Uterus (tissue), 4 donors: ENCODE measurements at places on chromosomes 5 and 9.

DNA sequence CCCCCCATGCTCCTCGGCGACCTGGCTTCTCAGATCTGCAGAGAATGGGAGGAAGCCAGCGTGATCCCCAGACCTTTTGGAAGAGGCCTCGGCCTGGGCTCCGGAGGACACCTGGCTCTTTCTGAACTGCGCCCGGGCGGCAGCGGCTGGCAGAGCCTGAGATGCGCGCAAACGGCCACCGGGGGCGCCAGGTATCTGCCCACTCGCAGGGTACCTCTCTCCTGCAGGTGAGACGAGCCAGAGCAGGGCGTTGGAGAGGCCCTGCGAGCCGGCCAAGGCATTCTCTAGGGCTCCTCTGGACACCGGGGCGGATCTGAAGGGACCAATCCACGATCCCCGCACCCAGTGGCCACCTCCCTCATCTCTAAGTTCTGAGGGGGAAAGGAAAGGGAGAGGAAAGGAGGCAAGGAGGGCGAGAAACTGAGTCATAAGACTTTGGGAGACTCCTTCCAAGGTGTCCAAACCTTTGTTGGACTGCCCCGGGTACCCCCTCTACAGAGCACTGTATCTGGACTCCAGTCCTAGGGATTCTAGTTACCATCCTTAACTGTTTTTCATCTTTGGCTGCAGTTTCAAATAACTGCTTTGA, 55.0 kb upstream of the SLC46A2 start:
- no peak for DNase-seq

- DNase-seq, result no peak
These were observed 2.9 kb upstream of the PAX5 start for GRCh38 chr9:37036776-37037502.

GRCh38 chr5:38670066-38670465, 113.6 kb upstream of the LIFR start:
- DNase-seq, result no peak

DNA sequence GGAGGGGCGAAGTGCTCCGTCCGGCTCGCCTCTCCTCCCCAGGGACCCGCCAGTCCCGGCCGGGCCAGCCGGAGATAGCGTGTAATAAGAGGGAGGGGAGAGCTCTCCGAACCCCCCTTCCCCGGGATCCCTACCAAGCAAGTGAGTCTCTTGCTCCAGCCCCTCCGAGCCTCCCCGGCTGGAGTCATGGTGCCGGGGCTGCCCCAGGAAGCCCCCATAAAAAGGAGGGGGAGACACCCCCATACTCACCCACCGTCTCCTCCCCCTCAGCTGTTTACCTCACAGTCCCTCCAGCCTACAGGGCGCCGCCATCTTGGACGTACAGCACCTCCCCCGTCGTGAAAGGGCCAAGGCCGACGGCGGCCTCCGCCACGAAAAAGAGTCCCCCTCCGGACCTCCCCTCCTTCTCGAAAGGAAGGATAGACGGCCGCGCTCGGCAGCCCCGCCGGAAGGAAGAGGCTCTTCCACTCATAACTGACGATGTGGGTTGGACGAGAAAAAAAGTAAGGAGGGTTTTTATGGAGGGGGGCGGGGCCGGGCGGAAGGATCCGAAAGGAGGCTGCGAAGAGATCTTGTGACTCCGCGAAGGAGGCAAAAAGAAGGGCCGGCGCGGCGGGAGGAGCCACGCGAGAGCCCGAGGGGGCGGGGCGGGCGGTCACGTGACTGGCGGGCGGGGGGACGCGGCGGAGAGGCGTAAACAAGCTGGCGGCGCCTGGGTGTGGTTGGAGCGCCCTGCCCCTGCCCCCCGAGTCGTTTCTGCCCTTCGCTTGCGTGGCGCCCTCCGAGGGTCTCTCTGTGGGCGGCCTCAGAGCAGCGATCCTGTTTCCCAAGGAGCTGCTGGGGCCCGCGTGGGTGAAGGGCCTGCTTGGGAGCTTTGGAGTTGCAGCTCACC, at the start of gene TSC1:
TSC1 (minus strand) TSS at position 323 of the 892 bp plus-strand sequence. CDS start 15,744 bp downstream, outside the sequence.
- peak; percentile 97 for DNase-seq

GRCh38 chr9:25939126-25939525, 260.9 kb upstream of the TUSC1 start:
- DNase-seq, result no peak

GRCh38 chr9:1469996-1470395, 419.8 kb downstream of the DMRT2 start:
- DNase-seq, result no peak

GRCh38 chr9:14278291-14278721, 35.6 kb downstream of the NFIB start:
- no peak for DNase-seq

DNA sequence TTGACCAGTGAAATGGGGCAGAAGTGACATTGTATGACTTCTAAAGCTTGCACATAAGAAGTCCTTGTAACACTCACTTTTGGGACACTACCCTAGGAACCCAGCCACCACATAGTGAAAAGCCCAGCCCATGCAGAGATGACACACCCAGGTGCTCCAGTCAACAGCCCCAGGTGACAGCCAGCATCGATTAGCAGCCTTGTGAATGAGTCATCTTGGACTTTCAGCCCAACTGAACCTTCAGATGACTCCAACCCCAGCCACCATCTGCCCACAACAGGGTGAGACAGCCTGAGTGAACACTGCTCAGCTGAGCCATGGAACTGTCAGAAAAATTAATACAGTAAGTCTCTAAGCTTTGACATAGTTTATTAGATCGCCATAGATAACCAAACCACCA, 458.6 kb downstream of the ZSWIM6 start:
- no peak for DNase-seq

DNA sequence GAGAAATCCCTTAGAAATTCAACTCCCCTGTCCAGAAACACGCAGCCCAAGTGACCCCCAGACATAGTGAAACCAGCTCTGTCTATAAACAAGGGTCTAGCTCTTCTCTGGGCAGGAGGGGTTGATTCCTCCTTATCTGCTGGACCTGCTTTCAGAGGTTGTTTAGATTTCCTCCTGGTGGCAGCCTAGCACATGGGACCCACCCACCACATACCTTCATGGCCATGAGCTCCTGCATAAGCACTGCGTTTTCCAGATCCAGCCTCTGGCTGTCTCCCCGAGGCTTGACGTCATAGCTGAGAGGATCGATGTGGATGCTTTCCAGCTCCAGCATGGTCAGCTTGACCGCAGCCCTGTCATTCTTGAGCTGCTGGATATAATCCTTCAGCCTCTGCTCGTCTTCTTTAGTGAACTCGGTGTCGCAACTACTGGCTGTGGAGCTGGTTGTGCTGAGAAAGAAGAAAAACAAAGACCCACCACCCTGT, 77.0 kb downstream of the DCP2 start:
- peak; percentile 89 for DNase-seq

DNA sequence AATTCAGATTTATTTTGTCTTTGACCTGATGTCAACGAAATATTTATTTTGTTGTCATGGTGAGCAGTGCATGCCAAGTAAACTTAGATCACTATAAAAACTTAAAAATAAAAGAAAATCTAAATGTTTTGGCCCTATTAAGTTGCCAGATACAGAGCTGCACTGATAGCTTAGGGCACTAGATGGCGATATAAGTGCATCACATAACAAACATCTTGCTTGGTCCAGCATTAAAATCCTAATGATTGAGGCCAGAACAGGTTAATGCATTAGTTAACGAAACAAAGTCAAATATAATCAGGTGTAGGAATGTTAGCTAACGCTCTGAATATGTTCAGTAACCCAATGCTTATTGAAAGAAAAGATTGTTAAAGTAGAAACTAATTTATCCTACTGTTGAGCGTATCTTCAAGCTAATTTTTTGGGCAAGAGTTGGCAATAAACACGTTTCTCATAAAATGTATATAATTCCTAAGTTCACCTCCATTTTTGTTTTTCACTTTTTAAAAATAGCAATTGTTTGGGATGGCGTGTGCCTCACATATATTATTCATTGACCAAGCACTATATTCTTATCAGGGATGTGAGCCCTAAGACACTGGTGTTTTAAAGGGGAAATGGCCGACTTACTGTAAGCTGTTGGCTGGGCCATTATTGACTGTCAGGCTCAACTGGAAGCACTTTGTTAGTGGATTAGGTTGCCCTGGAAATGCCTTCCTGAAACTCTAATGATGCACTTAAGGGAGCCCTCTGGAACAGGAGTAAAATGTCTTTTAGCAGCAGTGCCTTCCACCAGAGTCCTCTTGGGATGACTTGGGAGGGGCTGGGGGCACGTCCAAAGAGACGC, 33.3 kb downstream of the KCTD16 start:
- peak; percentile 37 for DNase-seq

DNA sequence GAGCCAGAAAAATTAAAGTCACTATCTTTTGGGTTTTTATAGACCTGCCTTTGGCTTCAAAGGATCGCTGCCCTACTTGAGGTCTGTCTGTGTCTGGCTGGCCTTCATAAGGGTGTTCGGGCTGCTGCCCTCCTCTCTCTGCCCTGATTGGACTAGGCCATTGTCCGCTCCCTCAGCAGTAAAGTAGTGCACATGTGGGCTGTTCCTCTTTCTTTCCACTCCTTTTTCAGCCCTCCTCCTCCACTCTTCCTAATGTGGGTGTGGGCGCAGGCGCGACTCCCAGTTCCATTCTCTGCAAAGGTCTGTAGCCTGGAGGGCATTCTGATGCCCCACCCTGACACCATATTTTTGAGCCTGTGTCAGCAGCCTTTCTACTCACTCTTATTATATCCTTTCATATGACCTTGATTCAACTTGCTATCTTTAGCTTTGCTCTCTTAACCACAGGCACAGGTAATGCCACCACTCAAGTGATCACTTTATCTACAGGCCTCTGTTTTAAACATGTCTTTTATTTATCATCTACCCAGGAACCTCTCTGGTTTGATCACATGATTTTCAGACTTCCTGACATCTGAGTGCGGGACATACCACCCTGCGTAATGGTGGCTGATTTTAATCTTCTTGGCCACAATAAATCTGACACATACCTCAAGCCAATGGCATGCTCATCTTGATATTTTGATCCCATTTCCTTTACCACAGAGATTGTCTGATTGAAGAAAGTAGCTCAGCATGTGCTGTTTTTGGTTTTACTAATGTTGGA, 144.5 kb downstream of the AOPEP start:
- DNase-seq, result peak; percentile 47

- DNase-seq, result no peak
These were observed 127.5 kb upstream of the MTAP start for GRCh38 chr9:21674894-21675293.

GRCh38 chr5:140011297-140011802, 31.7 kb downstream of the NRG2 start:
- no peak for DNase-seq

- no peak for DNase-seq
These were observed 17.6 kb upstream of the FCHO2 start for GRCh38 chr5:72938206-72938605.

GRCh38 chr5:153655201-153655510, 164.7 kb downstream of the GRIA1 start:
- DNase-seq, result no peak

GRCh38 chr5:2857837-2858236, 106.4 kb upstream of the IRX2 start:
- no peak for DNase-seq

DNA sequence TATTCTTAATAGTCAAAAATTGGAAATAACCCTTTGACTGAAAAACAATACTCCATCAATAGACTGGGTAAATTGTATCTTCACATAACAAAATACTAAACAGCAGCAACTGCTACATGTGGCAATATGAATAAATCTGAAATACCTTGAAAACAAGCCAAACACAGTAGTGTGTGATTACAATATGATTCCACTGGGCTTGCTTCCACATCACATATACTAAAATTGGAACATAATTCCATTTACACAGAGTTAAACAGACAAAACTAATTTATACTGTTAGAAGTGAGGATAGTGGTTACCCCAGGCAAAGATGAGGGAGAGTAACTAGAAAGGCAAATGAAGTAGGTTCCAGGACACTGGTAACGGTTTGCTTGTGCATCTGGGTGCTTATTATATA, 20.4 kb downstream of the FNIP1 start:
- DNase-seq, result no peak

DNA sequence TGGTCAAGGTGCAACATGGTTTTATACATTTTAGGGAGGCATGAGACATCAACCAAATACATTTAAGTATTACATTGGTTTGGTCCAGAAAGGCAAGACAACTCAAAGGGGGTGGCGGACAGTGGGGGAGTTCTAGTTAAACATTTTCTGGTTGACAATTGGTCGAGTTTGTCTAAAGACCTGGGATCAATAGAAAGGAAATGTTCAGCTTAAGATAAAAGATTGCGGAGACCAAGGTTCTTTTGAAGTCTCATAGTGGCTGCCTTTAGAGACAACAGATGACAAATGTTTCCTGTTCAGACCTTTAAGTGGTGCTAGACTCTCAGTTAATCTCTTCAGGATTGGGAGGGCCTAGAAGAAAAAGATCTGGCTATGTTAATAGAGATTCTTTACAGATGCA, 47.7 kb upstream of the TTC39B start:
- DNase-seq, result no peak

- DNase-seq, result no peak
These were observed 14.3 kb downstream of the DOLPP1 start for GRCh38 chr9:129095170-129095667.

- DNase-seq, result no peak
These were observed 143.7 kb downstream of the FSTL4 start for GRCh38 chr5:133468596-133468995.

DNA sequence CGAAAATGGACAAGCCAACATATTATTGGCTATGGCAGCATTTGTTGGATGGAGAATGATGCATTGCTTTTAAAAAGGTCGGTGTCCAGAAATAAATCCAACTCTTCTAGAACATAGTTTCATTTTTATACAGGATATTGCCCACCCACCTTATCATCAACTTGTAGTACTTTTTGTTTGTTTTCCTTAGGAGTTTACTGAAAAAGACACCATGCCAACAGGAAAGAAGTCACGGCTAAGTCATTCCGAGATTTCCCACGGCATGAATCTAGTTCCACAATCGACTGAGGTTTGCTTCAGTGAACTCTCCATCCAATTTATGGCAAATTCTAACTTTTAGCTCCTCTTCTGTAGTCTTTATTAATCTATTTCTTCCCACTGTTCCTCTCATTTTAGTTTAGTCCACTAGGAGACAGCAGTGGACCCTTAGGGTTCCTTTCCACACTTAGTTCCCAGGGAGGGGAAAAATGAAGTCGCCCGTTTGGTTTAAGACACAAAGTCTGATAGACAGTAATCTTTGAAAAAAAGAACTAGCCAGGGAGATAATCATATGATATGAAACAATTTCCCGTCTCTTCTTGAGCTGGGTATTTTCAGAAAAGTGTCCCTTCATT, 237.5 kb downstream of the AP3B1 start:
- DNase-seq, result no peak

GRCh38 chr9:6827439-6828145, 69.8 kb downstream of the KDM4C start:
- DNase-seq, result no peak
